ENCODE measurements at places on chromosomes 4 and X.

- DNase-seq = no peak
Measured at GRCh38 chr4:946517-947471, 14.5 kb downstream of the TMEM175 start.

- no peak for DNase-seq
Measured at GRCh38 chr4:132763465-132763864, 385.6 kb upstream of the PCDH10 start.

- DNase-seq = no peak
Measured at GRCh38 chrX:56498756-56499155, 64.7 kb upstream of the UBQLN2 start.

DNA sequence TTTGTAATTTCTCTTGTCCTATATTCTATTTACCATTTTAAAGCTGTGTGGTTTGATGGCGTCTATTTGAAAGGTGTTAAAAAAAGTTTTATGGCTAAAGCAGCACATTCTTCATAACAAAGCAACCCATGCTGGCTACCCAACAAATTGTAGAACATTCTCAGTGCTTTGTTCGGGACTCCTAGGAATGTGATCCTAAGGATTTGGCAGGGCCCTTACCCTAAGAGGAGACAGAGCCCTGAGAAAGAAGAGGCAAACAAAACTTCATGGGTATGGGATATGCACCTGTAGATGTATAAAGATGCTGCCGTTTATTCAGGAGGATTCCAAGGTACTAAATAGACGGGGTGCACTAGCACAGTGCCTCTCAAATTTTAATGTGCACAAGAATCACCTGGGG lies 370.8 kb upstream of the DIPK2B start:
- DNase-seq = no peak

GRCh38 chr4:4541040-4541631 lies 712 bp downstream of the STX18 start:
- peak; percentile 3 for DNase-seq

DNA sequence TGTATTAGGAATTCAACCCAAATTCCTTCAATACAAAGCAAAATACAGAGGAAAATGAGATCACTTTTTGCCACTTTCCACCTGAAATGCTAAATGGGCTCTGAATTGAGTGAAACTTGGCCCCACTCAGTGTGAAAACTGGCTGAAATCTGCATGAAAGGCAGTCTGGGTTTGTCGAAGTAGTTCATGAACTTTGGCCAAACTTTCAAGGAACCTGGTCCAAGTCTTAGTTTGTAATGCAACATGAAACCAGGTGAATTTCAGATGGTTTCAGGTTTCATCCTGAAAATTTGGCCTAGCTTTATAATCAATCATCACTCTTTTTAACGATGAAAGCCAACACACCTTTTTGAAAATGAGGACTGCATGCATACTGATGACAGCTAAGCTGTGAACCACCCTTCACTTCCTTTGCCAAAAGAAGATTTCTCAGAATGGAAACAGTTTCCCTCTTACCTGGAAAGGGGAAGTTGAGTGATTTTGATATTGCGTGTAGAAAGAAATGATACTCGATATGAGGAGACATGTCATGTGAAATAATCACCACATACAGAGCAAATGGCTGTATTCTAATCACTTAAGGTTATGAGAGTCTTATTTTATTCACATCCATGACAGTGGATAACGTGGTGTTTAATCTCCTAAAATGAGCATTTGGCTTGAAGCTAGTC lies 209.9 kb upstream of the ETNPPL start:
- DNase-seq = no peak

DNA sequence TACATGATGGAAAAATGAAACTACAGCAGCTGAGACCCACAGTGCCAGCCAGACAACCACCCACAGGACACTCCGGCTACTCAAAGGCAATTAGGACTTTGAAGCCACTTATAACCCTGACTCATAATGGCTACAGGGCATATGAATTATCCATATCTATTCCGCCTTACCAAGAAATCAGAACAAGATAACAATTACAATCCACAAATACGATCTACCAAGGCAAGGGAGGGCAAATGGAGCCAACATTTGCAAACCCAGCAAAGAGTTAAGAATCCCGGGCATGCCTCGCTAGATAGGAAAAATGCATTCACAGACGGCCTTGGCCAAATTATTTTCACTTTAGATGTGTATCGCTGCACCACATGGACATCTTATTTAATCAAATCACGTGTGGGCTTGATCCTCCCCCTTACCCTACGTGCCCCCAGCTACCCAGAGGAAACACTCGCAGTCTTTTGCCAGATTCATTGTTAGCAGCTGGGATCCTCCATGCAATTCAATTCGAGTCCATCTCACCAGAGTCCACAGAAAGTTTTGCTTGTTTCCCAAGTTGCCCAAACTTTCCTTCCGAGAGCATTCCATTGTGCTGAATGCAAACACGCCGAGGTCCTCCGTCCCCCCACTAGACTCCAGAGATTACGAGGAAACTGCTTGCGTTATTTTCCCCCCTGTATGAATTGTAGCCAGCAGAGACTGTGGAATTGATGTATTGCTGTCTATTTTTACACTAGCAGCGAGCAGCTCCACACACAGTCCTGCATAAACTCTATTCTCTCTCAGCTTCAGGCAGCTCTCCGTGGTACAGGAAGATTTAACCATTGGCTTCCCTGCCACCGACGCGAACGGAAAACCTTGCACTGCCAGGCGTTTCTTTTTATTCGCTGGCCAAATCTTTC lies 1.2 kb downstream of the PPARGC1A start:
- DNase-seq = no peak

All from stimulated activated CD4-positive, alpha-beta T cell treated with anti-CD3 and anti-CD28 coated beads, Interleukin-4, amount 100 ng/mL, for 1 hour (primary cell).